ENCODE measurements at places on chromosomes 13 and 19. TPM values are rescaled to one million over a fixed set of nuclear protein-coding genes. Genes with fewer than 3 reads are reported as not detected.
A peak's percentile ranks its signal among the peaks of the same experiment; 100 is the strongest.

LCP1 gene
- 74.4 TPM for total RNA-seq

- no peak for DNase-seq
These were observed 638.8 kb upstream of the SLITRK6 start for GRCh38 chr13:86438034-86438433.

- DNase-seq, result no peak
These were observed 5.5 kb upstream of the ZFP36 start for GRCh38 chr19:39401070-39401548.

GRCh38 chr13:28306325-28306724 lies 168.0 kb downstream of the PAN3 start:
- no peak for DNase-seq

GRCh38 chr13:73275163-73275562 lies 216.4 kb downstream of the KLF5 start:
- DNase-seq, result no peak

DNA sequence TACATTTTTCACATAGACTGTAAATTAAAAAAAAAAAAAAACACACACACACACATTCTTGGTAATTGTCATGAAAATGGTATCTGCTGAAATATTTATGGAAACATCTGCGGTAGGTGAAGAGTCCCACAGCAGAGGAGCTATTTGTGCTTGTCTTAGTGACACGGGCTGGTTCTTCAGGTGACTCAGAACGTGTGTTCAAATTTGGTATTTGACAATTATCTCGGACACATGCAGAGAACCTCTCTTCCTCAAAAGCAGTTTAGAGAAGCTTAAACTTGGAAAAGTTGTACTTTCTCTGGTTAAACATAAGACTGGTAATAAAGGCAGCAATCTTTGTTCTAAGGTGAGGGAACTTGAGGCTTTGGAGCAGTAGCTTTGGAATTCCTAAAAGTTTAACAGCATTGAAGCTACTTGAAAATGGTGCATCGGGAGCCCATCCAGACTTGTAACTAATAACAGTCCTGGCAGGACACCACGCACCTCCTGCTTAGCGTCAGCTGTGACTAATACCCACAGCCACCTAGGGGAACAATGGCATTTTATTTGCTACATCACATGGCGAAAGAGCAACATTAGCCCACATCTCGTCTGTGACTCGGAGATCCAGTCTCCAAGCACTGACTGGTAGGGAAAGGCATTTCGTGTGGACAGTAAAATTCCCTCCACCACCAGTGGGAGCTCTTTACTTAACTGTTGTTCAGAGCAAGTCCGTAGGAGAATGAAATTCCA lies 1505.1 kb upstream of the SLC10A2 start:
- peak; percentile 74 for DNase-seq

CDADC1 gene
- 23.9 TPM for total RNA-seq

AMER2 gene
- total RNA-seq, result not detected

All from adrenal gland (tissue), 19 donors.